A549 treated with Hydrocortisone at 1 μM for 4 hours (cell line): ENCODE measurements at places on chromosomes 7 and 10. TPM values are rescaled to one million over a fixed set of nuclear protein-coding genes. Genes with fewer than 3 reads are reported as not detected.

ANKRD1 gene
- 26.4 to 54.1 TPM (median 40.0 TPM) in 5 replicates for total RNA-seq

NKX2-3 gene
- total RNA-seq = 0.05 TPM in 1 of 5 replicates, not detected in the others

KLLN gene
- 0.43 to 0.80 TPM (median 0.56 TPM) in 5 replicates for total RNA-seq

CDHR3 gene
- 3.6 to 4.9 TPM (median 4.2 TPM) in 5 replicates for total RNA-seq

RNF148 gene
- total RNA-seq = 0.10 TPM in 1 of 5 replicates, not detected in the others

TCAF2 gene
- total RNA-seq = 0.89 to 1.7 TPM (median 1.2 TPM) in 5 replicates

LGI1 gene
- total RNA-seq = not detected in 5 replicates

ITGA8 gene
- total RNA-seq = not detected in 5 replicates
